ENCODE measurements at places on chromosomes 3 and 15. TPM values are rescaled to one million over a fixed set of nuclear protein-coding genes. Genes with fewer than 3 reads are reported as not detected.

DNA sequence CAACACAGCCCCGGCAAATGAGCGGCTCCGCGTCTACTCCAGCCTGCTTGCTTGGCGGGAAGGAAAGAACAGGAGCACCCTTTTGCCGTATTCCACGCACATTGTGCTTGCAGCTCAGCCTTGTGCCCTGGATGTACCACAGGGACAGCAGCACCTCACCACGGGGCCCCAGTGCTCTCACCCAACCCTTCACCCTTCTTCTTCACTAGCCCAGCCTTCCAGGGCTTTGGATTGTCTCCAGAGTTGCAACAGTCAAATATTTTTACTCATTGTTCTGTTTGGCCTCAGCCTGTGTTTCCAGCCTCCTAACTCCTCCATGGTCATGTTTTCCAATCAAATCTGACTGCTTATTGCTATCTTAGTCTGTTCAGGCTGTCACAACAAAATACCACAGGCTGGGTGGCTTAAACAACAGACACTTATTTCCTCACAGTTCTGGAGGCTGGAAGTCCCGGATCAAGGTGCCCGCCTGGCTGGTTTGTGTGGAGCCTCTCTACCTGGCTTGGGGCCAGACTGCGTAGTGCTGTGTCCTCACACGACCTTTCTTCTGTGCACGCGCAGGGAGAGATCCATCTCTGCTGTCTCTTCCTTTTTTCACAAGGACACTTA is 79.2 kb upstream of the ABHD17C start:
- DNase-seq, result no peak

DNA sequence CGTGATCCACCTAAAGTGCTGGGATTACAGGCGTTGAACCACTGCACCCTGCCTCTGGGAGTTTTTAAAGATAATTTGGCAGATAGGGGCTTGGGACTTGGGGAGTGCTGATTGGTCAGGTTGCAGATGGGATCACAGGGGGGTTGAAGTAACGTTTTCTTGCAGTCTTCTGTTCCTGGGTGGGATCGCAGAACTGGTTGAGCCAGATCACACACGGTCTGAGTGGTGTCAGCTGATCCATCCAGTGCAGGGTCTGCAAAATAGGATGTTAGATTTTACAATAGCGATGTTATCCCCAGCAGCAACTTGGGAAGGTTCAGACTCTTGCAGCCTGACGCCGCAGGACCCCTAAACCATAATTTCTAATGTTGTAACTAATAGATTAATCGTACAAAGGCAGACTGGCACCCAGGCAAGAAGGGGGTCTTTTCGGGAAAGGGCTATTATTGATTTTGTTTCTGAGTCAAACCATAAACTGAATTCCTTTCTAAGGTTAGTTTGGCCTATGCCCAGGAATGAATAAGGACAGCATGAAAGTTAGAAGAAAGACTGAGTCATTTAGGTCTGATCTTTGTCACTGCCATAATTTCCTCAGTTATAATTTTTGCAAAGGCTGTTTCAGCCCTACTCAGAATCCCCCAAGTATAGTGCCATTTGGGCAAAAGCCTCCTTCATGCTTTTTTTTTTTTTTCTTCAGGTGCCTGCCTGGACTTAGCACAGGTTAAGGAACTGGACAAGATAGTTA is 1.5 kb upstream of the CA12 start:
- no peak for DNase-seq

DNA sequence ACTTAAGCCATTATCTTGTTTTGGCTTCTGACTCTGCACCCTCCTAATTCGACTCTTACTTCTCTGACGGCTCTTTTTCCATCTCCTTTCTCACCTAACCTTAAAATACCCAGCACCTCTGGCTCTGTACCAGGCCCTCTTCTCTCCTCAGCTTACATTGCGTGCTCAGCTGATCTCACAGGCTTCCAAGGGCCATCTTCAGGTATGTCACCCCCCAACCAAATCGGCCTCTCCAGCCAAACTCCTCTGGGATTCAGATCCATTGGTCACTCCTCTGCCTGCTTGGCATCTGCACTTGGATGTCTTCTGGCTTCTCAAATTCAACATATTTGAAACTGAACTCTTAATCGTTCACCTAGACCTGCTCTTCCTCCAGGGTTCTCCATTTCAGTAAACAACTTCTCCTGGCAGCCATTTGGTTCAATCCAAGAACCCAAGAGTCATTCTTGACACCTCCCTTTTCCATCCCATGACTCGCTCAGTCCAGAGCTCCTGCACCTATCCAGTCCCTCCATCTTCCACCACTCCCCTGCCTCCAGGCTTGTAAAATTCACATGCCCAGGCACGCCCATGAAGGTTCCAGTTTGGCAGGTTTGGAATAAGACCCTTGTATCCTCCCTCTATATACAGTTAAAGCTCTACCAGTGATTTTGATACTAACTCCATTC is 35.2 kb upstream of the SLC41A3 start:
- DNase-seq, result peak; percentile 27

- no peak for DNase-seq
These were observed 6.3 kb downstream of the SH3BP5 start for GRCh38 chr3:15326037-15326436.

- no peak for DNase-seq
These were observed 588.4 kb downstream of the NAALADL2 start for GRCh38 chr3:175447521-175447920.

- no peak for DNase-seq
These were observed 252.1 kb downstream of the DOCK3 start for GRCh38 chr3:50926868-50927267.

- no peak for DNase-seq
These were observed 240.1 kb upstream of the ZPLD1 start for GRCh38 chr3:102194760-102195159.

DNA sequence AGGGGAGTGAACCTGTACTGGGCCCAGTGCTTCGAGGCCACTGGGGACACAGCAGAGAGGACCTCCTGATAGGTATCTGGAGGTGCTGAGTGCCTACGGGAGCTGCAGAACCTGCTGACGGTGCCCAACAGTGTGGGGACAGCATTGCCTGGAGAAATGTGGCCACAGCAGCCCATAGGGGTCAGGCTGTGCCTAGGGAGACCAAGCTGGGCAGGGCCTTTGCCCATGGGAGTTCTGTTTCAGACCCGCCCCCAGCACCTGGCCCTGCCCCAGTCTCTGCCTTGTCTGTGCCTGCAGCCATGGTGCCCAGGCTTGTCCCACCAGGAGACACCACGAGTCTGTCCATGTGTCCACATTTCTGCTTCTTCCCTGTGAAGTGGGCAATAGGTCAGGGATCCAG is 15.3 kb upstream of the RPL32 start:
- DNase-seq, result no peak

DNA sequence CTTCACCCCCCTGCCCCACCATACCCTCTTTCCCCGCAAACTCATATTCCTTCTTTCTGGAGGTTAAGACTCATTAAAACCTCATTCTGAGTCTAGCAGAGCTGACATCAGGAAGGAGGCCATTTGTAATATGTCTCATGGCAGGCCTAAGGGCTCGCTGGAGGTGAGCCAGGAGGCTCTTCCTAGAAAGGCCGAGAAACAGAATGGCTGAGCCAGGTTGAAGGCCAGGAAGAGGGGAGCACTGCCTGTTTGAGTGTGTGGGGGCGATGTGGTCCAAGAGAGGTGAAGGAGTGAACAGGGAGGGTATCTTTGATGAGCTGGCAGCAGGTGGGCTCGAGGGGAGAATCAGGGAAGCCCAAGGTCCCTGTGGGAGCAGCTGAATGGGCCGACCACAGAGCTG is 317.3 kb downstream of the TLE3 start:
- no peak for DNase-seq

GRCh38 chr3:132522353-132522752 is 74.7 kb upstream of the ACKR4 start:
- no peak for DNase-seq

DNA sequence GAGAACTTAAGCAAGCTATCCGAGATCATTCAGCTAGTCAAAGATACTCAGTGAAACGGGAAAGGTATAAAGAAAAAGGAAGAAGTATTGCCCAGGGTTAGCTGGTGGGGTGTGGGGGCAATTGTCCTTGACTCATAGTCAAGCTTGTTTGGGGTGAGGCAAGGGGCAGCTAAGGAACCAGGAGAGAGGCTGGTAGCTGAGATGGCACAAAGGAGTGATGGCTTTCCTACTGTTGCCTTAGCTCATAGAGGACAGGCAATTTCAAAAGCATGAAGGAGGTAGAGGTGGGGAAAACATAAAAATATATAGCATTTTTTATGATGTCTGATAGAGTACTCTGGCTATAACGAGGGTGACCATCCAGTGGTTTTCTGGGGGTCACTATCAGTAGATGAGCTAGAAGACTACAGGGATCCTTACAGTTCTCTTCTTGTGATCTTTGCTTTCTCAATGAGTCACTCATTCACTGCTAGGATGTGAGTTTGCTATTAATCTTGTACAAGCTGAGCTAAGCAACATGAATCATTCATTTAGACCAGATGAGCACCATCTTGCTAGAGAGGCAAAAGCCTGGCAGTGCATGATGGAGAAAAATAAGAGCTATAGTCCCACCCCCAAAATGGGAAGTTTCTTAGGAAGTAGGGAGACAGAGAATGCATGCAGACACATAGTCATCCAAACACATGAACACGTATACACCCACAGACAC is 207.1 kb upstream of the PFN2 start:
- no peak for DNase-seq

DNA sequence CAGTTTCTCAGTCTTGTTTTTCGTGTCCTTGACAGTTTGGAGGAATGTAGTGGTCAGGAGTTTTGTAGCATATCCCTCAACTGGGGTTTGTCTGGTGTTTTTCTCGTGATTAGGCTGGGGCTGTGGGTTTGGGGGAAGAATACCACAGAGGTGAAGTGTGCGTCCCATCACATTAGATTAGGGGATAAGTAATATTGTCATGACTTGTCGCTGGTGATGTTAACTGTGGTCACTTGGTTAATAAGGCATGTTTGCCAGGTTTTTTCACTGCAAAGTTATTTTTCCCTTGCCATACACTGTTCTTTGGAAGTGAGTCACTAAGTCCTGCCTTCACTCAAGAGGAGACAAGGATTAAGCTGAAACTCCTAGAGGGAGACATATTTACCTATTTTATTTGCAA is 39.1 kb downstream of the PAK2 start:
- DNase-seq, result no peak

DNA sequence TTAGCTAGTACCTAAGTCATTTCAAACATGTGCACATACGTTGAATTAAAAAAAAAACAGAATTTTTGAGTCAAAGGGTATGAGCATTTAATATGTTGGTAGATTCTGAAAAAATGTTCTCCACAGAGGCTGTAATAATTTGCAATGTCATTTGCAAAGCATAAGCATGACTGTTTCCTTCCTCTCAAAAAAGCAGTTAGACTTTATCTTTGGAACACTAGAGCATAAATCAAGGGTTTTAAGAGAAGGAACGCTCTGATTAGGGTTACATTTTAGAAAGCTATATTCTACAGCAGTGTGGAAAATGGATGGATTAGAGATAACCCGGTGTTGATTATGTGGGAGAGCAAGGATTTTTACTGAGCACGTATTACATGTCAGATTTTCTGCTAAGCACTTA is 193.7 kb downstream of the WDR72 start:
- DNase-seq, result no peak

- DNase-seq, result peak; percentile 51
These were observed 105.5 kb downstream of the SEMA5B start for GRCh38 chr3:122921791-122922651.

DNA sequence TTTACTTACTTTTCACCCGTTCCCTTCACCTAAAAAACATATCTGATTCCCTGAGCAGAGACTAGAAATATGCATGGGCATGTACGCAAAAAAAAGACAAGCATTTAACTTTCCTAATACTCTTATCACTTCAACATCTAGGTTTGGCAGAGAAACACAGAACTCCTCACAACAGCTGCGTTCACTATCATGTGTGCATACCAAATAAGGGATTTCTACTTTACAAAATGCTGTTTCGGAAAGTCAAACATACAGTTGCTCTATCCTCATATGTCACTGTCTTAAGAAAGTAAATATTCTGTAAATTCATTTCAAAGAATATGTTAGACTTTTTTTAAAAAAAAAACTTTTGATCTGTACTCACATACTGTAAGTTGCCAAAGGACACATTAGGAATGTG is 65.1 kb upstream of the CBLB start:
- no peak for DNase-seq

DNA sequence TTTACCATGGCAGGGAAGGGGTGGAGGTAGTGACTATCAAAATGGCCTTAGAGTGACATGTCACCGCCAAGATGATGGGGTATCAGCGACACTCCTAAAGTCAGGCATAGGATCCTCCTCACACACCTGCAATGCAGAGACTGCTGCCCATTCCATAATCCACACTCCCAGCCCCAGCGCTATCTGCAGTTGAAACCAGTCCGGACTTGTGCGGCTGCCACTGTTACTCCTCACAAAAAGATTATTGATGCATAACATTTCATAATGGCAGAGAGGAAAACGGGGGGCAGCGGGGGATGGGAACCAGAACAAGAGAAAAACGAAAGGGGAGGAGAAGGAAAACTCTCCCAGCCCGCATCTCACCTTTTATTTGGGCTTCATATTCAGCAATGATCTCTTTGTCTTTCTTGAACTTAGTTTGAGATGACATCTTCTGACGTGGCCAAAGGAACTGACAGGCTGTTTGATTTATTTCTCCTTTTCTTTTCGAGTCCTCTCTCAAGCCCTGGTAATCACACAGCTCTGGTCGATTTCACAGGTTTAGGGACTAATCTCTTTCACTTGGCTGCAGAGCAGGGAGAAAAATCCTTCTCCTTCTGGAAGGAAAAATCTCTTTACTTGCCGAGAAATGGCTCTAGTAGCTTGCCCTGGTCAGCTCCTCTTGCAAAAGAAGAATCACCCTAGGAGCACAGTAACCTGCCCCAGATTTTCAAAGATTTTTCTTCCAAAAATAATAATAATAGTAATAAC is 749 bp downstream of the SRGAP3 start:
- no peak for DNase-seq

DNA sequence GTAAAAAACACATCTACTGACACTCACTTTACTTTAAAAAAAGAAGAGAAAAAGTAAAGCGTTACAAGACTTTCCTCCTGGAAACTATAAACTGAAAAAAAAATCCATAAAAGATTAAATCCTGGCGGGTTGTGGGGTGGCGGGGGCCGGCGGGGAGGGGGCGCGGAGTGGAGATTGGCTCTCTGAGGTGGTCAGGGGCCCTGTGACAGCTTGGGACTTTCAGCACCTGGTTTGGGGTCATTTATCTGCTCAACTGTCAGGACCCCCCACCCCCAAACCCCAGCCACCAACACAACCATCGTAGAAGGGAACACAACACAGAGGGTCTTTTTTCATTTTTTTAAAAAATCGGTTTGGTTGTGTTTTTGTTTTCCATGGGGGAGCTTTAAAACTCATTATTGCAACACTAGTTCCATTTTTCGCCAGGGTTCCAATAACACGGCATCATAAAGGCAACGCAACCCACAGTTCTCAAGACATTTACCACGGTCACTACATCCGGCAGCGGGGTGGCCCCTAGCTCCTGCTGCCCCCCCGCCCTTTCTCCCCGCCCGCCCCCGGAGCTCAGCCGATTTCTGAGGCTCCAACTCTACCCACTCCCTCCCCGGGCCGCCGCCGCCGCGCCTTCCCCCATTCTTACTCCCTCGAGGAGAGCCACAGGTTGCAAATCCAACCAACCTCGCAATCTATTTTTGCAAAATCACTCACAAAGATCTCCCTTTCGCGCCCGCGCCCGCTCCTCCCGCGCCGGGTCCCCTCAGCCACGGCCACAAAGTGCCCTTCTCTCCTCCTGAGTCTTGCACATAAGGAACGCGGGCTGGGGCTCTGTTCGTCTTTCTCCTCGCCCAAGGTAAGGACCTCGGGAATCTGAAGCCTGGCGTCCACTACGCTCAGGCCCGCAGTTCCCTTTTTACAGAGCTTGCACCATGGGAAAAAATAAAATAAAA is 1.8 kb downstream of the BCL6 start:
- peak; percentile 89 for DNase-seq

Gene AP4E1
- total RNA-seq, result 11.9 TPM

Gene CDHR4
- total RNA-seq, result 1.6 TPM

Gene PLSCR2
- 0.71 TPM for total RNA-seq

Gene DNAH12
- total RNA-seq, result 0.80 TPM

Gene ZNF619
- 7.3 TPM for total RNA-seq
